ENCODE measurements at places on chromosomes 7 and 10.

GRCh38 chr10:128035557-128035973 is 90.7 kb downstream of the MKI67 start:
- no peak for DNase-seq

DNA sequence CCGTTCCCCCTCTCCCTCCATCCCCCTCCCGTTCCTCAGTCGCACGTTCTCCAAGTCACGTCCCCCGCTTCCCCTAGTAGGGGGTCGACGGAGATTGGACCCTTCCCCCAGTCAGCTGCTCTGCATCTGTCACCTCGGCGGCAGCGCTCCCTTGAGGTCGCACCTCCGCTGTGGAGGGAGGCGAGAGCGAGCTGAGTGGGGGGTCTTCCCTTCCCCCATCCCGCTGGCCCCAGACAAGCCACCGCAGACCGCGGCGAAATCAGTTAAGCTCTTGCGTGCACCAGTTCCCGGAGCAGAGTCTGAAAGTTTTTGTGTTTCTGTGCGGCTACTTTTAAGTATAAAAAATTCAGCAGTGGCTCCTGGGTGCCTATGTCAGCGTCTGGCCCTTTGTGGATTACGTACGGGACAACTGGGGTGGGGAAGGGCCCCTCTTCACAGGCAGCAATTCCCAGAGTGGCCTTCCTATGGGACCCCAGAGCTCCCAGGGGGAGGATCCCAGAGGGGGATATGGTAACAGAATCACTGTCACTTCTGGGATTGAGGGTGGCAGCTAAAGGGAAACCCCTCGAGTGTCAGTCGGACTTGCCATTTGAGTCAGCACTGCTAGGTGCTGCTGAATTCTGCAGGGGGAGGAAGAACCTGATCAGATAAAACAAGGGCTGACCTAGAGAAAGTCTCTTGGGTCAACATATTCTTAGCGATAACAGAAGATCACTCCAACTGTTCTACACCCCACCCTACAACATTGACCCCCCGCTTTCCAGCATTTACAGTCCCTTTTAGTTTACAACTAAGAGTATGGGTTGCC is 12.5 kb upstream of the DDIT4 start:
- DNase-seq, result no peak

DNA sequence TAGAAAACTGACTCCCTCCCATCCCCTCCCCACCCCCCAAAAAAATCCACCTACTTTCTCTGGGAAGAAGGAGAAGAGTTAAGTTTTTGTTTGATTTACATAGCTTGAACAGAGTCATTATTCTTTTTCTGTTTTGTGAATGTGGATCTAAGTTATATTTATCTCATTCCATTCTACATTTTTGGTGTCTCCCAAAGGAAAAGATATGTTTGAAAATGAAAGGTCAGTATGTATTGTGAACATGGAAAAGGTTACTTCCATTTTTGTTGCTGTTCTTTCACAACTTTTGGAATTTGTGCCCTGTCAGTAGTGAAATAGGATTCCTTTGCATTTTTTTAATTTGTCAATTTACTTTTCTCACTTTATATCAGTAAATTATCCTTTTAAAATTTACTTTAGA is 547.9 kb downstream of the SUGCT start:
- no peak for DNase-seq

DNA sequence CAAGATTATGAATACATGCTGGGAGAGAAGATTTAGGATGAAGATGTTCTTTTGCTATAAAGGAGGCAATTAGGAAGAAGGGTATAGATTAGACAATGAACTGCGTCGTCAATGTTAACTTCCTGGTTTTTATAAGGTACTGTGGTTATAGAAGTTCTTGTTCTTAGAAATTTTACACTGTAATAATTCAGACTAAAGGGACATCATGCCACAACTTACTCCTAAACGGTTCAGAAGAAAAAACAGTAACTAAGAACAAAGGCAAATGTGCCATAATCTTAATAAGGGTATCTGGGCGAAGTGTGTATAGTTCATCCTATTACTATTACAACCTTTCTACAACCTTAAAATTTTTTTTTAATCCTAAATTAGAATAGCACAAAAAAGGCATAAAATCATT is 31.3 kb upstream of the DDC start:
- DNase-seq, result no peak

- DNase-seq, result no peak
Observed at GRCh38 chr7:103805346-103805745, 184.1 kb downstream of the RELN start.

- no peak for DNase-seq
Observed at GRCh38 chr10:116126239-116126638, 146.8 kb downstream of the GFRA1 start.

DNA sequence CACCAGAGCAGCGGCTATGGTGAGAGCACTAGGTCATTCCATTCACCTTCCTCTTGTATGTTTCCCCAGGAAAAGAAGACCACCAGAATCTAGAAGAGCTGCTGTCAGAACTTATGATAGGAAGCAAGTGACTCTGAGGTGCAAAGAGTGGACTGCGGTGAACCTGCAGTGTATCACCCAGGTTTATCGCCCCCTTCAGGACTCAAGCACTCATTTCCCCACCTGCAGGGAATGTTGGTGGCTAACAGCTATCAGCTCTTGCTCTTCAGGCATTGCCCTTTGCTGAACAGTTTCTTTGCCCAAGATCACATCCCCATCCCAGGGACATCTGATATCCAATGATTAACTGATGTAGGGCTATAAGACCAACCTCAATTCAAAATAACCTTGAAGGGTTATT is 66.3 kb upstream of the IL6 start:
- DNase-seq, result no peak

GRCh38 chr10:11147722-11148121 is 130.1 kb downstream of the CELF2 start:
- DNase-seq, result no peak

DNA sequence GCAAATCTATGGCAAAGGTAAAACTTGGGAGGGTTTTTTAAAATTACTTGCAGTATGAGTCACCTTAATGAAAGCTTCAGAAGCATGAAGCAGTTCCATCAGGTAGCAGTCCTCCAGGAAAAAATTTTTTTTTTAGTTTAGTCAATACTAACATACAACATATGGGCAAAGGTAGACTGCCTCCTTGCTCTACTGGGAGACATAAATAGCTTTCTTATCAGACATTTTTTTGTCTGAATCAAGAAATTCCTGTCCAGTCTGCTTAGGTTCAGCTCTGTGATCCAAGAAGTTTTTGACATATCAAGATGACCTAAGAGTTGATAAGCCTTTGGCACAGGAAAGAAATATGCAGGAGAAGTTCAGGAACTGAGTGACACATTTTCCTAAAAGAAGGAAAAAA is 171.5 kb upstream of the TCF7L2 start:
- no peak for DNase-seq

- DNase-seq, result peak; percentile 59
Observed at GRCh38 chr7:30548845-30549244, 44.2 kb upstream of the GGCT start.

- DNase-seq, result no peak
Observed at GRCh38 chr7:22435720-22436119, 64.3 kb downstream of the STEAP1B start.

DNA sequence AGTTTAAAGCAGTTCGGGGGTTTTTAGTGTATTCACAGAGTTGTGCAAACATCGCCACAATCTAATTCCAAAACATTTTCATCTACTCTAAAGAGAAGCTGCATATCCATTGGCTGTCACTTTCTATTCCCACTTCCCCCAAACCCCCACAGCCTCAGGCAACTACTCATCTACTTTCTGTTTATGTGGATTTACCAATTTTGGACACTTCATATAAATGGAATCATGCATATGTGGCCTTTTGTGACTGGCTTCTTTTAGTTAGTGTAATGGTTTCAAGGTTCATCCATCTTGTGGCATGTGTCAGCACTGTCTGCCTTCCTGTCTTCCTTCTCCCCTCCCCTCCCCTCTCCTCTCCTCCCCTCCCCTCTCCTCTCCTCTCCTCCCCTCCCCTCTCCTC is 78.5 kb upstream of the FZD1 start:
- no peak for DNase-seq

GRCh38 chr10:12473491-12473890 is 124.1 kb downstream of the CAMK1D start:
- DNase-seq, result no peak

DNA sequence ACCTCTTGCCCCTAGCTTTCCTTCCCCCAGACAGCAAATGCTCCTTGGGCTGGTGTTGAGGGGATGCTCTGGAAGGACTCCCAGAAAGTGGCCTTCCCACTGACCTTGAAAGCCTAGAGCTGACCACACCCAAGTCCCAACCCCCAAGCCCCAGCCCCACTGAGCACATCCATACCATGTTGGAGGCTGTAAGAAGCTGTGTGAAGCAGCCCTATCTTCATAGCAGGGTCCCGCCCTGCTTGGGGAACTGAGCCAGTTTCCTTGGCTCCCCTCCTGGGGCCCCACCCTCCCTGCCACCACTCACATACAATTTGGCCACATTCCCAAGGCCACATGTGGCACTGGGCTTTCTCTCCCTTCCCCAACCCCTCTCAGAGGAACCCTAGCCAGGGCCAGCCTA is 72.3 kb upstream of the CACUL1 start:
- DNase-seq, result no peak

DNA sequence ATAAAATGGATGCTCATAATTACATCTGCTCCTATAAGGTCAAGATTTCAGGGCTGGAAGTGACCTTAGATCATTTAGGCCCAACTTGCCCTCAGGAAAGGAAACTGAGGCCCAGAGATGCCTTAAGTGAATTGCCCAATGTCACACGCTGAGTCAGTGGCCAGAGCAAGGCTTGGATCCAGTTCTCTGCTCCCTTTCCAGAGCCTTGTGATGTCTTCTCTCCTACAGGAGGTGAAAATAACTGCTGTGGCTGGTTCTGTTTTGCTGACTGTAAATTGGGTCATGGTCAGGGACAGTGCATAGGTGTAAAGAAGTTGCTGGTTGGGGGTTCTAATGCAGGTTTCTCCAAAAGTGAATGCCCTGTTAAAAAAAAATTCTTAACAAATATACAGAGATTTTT is 91.3 kb downstream of the TCF7L2 start:
- DNase-seq, result no peak

DNA sequence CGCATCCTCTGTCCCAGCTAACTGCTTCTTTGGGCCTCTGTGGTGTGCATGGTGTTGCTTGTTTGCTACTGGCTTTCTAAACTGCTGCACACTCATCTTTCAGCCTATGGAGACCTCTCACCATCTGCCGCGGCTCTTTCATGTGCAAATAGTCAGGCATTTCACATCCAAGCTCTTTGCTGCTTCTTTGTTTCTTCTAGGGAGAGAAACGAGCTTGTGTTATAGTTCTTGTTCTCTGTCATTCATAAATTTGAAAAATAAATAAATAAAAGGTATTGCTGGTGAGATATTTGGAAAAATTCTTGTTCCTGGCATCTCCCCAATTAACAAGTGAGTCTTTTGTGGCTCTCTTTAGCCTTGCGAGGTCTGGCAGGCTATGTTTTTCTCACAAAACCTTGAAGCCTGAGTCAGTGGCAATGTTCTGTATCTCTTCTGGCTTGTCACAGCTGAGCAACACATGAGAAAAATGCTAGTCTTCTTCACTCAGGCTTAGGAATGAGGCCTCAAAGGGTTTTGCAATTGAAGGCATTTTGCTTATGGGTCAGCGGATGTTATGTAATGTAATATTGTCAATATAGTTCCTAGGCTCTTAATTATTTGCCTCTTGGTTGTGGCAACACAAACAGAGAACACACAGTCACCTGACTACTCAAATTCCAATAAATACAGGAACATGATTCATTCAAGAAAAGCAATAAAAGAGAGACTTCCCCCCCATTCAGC is 274.0 kb downstream of the FRMD4A start:
- DNase-seq, result peak; percentile 38

DNA sequence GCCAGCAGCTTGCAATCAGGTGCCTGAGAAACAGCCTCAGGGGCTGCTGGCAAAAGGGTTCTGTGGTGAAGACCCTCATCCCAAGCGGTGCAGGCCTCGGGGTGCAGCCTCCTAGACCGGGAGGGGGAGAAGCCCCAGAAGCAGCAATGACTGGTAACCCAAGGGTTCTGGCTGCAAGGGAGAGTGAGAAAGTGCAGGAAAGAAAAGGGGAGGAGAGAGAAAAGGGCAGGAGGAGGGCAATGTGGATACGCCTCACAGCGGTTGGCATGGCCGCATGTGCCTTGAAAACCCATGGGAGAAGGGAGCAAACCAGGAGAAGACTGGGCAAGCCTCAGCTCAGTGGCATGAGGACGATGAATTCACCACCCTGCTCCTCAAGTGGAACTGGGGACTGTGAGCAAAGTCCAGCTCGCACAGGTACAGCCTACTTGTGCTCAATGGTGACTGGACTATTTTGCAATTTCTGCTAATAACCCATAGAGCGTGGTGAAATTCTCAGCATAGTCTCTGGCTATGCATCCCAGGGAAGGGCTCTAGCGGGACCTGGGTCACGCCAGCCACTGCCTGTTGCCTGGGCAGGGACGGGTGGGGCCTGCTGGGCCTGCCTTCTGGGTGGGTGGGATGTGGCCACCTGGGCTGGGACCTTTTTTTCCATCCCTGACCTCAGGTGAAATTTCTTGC is 6.2 kb downstream of the CLRN3 start:
- DNase-seq, result no peak

GRCh38 chr10:109412353-109412752 is 511.0 kb downstream of the XPNPEP1 start:
- DNase-seq, result no peak

DNA sequence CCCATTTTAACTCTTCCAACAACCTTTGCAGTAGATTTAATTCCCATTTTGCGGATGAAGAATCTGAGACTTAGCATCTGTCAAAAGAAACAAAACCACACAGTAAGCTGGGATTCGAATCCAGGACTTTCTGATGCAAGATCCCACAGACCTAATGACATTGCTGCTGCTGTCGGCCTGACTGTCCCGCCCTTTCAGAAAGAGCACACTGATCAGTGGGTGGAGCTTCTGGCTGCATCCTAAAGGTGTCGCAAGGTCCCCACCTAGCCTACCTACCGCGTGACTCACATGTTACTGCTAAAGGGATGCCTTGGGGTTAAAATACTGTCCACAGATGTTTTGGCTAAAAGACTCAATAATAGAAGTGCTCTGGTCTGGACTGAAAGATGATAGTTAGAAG is 134.7 kb downstream of the EMX2 start:
- no peak for DNase-seq

GRCh38 chr7:40680657-40681056 is 545.9 kb downstream of the SUGCT start:
- no peak for DNase-seq

DNA sequence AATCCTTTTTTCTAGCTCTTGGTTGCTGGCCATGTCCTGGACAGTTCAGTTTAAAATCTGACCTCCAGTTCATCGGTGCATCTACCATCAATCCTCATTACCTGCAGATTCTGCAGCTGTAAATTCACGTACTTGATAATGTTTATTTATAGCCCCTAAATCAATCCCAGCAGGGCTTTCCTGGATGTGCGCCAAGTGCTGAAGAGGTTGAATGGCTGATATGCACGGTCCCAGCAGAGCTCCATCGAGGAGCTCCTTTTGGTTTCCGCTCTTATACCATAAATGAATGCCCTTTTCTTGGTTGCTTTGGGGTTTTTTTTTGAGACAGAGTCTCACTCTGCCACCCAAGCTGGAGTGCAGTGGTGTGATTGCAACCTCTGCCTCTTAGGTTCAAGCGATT is 91.2 kb upstream of the CCZ1B start:
- DNase-seq, result peak; percentile 41
